ENCODE measurements at places on chromosomes 4 and X. TPM values are rescaled to one million over a fixed set of nuclear protein-coding genes. Genes with fewer than 3 reads are reported as not detected.
A peak's percentile ranks its signal among the peaks of the same experiment; 100 is the strongest.

DNA sequence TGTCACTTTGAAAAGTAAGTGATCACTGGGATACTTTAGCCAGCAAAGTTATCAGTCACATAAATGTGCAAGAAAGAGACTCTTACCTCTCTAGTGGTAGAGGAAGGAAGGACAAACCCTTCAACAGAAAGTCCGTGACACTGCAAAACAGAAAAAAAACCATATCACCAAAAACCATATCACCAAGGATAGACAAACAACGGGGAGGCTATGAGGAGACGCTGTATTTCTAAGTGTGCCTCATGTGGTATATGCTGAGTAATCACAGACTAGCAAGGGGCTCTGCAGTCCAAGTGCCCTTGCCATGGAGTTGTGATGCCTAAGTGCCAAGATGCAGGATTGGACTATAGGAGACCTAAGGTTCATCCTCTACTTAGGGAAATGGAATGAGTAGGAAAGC is 11.5 kb upstream of the HDAC8 start:
- DNase-seq: no peak

The NAP1L3 gene
- total RNA-seq: not detected

The POLA1 gene
- 21.3 TPM for total RNA-seq

The BBS12 gene
- 2.4 TPM for total RNA-seq

The HSPA4L gene
- 17.8 TPM for total RNA-seq

DNA sequence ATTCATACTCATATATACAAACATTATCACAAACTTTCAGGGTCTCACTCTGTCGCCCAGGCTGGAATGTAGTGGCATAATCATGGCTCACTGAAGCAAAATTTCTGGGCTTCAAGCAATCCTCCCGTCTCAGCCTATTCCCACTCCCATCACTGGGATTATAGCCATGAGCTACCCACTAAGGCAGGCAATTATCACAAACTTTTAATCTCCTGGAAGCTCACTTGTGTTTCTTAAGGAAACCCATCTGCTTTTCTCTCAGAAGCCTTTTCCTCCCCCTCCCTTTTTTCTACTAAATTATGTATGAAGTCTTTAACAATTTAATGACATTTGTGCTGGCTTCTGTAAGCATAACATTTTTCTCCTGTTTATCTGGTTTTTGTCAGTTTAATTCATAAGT is 170.5 kb downstream of the AREG start:
- DNase-seq: no peak

GRCh38 chr4:170109586-170110284 is 20.0 kb upstream of the AADAT start:
- no peak for DNase-seq

DNA sequence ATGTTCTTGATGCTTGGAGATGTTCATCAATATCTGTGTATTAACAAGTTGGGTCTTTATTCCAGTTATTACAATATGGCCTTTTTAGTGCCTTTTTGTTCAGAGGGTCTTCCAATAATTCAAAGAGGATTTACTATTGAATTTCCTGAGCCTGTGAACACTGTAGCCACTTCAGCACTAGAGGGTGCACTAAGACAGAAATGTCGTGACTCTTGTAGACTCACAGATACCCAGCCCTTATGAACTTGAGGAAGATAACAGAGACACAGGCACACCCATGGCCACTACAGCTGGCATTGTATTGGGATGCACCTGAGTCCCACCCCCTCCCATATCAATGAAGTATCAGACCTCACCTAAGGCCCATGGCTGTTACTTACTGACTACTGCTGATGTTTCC is 54.4 kb upstream of the ACTRT1 start:
- DNase-seq: no peak

The CXCL8 gene
- total RNA-seq: 404 TPM

DNA sequence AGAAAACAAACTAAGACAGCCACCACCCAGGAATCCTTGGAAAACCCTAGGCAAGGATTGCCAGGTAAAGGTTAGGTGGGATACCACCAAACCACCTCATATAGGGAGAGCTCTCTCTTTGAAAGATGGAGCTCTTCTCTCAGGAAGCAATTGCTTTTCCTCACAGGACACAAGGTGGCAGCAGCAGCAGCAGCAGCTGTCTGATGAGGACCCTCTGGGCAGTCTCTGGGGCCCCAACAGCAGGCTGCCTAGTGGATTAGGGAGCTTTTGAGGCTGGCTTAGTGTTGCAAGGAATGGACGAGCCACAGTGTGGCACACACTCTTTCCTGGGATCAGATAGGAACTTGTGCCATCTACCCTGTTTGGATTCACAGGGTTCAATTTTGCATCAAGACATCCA is 41.4 kb upstream of the CHRDL1 start:
- no peak for DNase-seq

DNA sequence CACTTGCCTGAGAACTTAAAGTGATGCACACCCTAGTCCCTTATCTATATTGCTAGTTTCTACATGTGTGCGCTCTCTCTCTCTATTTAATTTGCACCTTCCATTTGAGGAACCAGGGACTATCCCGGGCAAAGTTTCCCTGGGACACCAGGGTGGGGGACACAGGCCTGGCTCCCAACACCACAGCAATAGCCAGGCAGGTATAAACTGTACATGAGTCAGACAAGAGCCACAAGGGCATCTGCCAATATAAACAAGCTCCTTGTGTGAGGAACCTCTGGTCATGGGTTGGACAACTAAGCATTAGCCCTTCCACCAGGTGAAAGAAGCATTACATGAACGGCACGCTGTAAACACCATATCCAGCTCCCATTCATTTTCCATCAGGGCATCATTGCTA is 455.5 kb downstream of the STIM2 start:
- DNase-seq: no peak

The PABPC5 gene
- not detected for total RNA-seq

- no peak for DNase-seq
These were observed 38.6 kb upstream of the SORCS2 start for GRCh38 chr4:7153711-7154110.

GRCh38 chr4:88858752-88859151 is 161.1 kb upstream of the NAP1L5 start:
- DNase-seq: no peak

The WDR19 gene
- 14.9 TPM for total RNA-seq

The KCND1 gene
- total RNA-seq: 9.7 TPM

DNA sequence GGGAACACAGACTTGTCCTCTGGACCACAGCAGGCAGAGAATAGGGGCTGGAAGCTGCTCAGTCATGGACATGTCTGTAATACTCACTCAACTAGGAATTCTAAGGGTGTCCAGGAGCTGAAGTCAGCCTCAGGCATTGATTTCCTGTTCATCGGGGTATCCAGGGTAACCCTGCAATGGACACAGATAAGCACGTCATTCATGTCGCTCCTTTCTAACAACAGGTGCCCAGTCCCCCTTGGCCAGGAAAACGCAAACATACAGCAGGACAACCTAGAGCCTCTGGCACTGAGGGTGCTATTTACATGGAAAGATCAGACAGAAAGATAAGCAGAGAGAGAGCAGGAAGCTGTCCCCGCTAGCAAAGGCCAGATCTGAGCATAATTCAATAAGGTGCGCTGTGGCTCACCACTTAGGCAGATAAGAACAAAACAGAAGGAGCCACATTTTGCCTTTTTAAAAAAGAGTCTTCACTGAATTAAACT is 21.3 kb downstream of the QDPR start:
- no peak for DNase-seq

The DMP1 gene
- not detected for total RNA-seq

The ESX1 gene
- not detected for total RNA-seq

GRCh38 chr4:103067841-103068547 is 8.6 kb downstream of the SLC9B2 start:
- DNase-seq: no peak

- DNase-seq: no peak
These were observed 600 bp upstream of the BEX2 start for GRCh38 chrX:103311399-103311780.

- peak; percentile 15 for DNase-seq
These were observed 189.2 kb downstream of the SHROOM3 start for GRCh38 chr4:76624241-76624681.

The GPR78 gene
- 0.20 TPM for total RNA-seq

DNA sequence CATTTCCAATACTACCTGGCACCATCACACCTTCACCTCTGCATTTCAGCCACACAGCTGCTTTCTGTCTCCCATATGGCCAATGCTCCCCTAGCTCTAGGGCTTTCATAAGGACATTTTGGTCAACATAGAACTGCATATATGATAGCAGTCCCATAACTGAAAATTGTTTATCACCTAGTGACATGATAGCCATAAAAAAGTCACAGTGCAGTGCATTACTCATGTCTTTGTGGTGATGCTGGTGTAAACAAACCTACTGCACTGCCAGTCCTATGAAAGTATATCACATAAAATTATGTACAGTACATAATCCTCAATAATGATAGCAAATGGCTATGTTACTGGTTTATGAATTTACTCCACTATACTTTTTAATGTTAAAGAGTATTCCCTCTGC is 221.0 kb downstream of the NAF1 start:
- no peak for DNase-seq

The FGD1 gene
- 0.97 TPM for total RNA-seq

DNA sequence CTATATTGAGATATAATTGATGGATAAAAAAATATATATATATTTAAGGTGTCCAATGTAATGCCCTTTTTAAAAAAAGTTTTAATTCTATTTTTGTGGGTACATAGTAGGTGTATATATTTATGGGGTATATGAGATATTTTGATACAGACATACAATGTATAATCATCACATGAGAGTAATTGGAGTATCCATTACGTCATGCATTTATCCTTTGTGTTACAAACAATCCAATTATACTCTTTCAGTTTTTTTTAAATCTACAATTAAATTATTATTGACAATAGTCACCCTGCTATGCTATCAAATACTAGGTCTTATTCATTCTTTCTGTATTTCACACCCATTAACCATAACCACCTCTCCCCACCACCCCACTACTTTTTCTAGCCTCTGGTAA is 66.3 kb upstream of the DIPK2B start:
- no peak for DNase-seq

- no peak for DNase-seq
These were observed 10.2 kb upstream of the KIAA0232 start for GRCh38 chr4:6772223-6772928.

GRCh38 chrX:42495139-42495538 is 282.8 kb downstream of the PPP1R2C start:
- peak; percentile 15 for DNase-seq

DNA sequence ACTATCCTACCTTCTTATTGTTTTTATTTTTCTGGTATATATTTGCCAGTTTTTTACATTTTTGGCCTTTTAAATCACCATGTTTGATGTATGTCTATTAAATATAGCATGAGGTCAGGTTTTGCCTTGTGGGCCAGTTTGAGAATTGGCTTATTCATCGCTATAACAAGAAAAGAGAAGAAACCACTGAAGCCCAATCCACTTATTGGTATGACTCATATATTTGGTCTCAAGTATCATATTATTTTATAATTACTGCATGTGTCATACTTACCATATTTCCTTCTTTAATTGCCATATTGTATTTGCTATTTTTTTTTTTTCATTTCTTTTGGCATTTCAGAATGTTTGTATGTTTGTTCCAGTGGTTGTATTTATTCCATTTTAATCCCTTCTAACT is 99.3 kb downstream of the IRF2 start:
- DNase-seq: no peak

- DNase-seq: no peak
These were observed 7.2 kb downstream of the ARHGAP24 start for GRCh38 chr4:85482010-85482738.

DNA sequence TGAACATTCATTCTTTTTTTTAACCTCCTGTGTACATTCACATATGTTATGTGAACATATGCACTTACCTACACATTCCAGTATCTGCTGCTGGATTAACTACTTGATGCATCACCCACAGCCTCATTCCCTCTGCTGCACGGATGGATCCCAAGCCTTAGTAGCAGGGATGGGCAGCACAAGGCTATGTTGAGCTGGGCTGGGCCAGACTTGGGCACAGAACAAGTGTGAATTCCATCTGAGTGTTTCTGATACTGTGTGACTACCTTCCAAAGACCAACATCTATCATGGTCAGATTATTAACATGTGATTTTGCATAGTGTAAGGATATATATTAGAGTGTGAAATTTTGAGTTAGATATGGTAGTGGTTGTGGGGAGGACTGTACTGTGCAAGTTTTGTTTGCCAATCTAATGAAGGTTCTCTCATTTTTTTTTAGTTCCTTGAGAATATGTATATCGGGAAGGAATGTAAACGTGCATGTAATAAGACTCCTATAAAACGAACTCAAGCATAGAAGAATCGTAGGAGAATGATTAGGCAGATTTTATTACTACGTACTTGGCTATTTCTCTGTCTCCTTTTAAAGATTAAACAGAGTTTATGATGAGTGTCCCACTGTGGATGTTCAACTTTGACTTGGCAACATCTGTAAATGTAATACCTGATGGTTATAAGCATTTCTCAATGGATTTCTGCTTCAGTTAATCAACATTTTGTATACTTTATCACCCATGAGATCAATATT is 23.4 kb upstream of the STBD1 start:
- DNase-seq: no peak

GRCh38 chr4:8275548-8275910 is 6.0 kb downstream of the HTRA3 start:
- no peak for DNase-seq

- no peak for DNase-seq
These were observed 1910.0 kb upstream of the TENM3 start for GRCh38 chr4:180333162-180333561.

DNA sequence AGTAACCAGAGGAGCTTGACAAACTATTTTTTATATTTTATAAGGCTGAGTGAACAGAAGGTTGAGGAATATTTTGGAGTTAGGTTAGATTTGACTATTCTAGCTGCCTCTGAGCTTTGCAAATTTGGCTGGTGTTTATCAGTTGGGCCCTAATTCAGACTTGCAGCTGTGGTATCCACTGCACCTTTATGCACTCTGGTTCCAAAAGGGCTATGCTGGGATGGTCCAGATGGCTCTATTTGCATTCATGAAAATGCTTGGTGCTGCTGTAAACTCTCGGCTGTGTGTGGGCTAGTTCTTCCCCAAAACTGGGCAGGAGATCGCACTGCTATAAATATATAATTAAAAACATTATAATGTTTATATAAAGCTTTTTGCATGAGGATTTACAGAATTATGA is 106.3 kb downstream of the REPS2 start:
- DNase-seq: no peak

GRCh38 chr4:11748164-11748872 is 319.6 kb upstream of the HS3ST1 start:
- no peak for DNase-seq

The SHROOM2 gene
- total RNA-seq: 14.1 TPM

- DNase-seq: no peak
These were observed 41.1 kb downstream of the PJA1 start for GRCh38 chrX:69124108-69124507.

The TFE3 gene
- 35.1 TPM for total RNA-seq

The TMEM156 gene
- total RNA-seq: 10.4 TPM

DNA sequence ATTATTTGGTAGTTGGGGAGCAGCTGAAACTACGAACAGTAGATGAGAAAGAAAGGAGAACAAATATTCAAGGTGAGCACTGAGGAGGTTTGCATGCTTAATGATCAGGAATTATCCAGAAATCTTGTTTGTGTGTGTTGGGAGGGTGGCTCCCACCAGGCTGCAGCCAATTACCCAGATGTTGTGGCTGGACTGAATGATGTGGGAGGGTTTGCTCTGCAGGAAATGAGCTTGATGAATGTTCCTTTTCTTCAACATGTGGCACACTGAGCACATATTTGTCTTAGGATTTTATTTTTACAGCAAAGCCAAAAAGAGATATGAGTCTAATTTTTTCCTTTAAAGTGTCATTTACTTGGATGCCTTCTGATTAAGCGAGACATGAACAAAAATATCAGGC is 48.3 kb upstream of the AMOT start:
- no peak for DNase-seq

- no peak for DNase-seq
These were observed 33.6 kb downstream of the SETD7 start for GRCh38 chr4:139522457-139522856.

GRCh38 chr4:1321946-1322650 is 24.9 kb upstream of the UVSSA start:
- no peak for DNase-seq

Measured in Calu3 (cell line).